ENCODE measurements at places on chromosomes 12 and 14. TPM values are rescaled to one million over a fixed set of nuclear protein-coding genes. Genes with fewer than 3 reads are reported as not detected.

NFATC4 gene
- polyA plus RNA-seq: 0.24 TPM

RAD51AP1 gene
- polyA plus RNA-seq: 16.6 TPM

PPM1H gene
- 16.9 TPM for polyA plus RNA-seq

SLC25A47 gene
- polyA plus RNA-seq: 1.7 TPM

RNASE2 gene
- not detected for polyA plus RNA-seq

IGF1 gene
- not detected for polyA plus RNA-seq

RPGRIP1 gene
- 1.1 TPM for polyA plus RNA-seq

GABARAPL1 gene
- 26.1 TPM for polyA plus RNA-seq

Measured in HepG2 (cell line).